ENCODE measurements at places on chromosomes 5 and 9.
A peak's percentile ranks its signal among the peaks of the same experiment; 100 is the strongest.

GRCh38 chr9:130949188-130950038, 10.4 kb upstream of the FIBCD1 start:
- no peak for DNase-seq

- no peak for DNase-seq
Measured at GRCh38 chr5:107363768-107364167, 307.0 kb downstream of the EFNA5 start.

GRCh38 chr9:20225826-20226225, 396.5 kb downstream of the MLLT3 start:
- no peak for DNase-seq

DNA sequence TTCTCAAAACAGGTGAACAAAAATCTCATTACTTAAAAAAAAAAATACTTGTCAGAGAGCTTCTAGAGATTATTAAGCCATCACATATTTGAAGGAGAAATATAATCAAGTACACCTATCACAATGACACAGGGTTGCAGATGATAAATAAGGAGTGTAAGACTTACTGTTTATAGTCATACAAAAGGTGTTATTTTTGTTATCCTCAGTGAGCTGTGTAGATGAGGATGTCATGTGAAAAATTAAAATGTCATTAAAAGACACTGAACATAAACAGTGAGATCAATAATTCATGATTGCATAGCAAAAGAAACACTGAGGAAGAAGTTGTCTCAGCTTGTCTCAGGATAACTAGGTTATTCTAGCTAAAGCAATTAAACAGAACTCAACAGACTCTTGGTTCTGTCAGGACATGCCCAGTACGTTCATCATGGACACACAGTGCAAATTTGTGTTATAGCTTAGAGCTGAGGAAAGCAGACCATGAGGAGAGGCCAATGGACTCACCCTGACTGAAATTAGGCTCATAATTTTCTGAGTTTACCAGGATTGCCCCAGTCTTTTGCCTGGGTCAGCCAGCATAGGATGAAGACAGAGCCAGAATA, 1162.6 kb upstream of the C9orf72 start:
- no peak for DNase-seq

DNA sequence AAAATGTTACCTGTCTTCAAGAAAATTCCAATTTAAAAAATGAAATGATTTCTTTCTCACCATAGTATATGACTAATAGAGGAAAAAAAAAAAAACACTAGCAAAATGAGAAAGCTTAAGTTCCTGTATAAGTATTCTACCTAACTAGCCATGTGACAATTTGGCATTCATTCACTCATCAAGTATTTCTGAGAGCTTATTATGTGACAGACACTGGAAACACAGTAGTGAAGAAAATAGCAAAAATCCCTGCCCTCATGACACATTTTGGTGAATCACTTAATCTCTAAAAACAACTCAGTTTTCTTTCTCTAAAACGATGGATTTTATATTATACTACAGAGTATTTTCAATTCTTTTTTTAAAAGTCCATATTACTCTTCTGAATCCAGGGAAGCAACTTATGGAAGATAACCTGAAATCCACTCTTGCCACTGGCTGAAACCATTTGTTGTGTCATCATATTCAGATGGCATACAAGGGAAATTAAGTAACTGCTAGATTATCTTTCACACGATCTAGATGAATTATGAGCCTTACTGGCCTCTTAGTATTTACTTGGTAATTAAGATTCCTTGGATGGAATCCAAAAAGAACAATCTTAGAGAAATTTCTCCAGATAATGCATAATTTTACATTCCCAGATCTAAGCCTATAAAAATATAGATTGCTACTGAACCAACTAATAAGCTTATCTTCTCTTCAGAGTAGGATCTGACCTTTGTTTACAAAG, 5.5 kb downstream of the PTBP3 start:
- no peak for DNase-seq

DNA sequence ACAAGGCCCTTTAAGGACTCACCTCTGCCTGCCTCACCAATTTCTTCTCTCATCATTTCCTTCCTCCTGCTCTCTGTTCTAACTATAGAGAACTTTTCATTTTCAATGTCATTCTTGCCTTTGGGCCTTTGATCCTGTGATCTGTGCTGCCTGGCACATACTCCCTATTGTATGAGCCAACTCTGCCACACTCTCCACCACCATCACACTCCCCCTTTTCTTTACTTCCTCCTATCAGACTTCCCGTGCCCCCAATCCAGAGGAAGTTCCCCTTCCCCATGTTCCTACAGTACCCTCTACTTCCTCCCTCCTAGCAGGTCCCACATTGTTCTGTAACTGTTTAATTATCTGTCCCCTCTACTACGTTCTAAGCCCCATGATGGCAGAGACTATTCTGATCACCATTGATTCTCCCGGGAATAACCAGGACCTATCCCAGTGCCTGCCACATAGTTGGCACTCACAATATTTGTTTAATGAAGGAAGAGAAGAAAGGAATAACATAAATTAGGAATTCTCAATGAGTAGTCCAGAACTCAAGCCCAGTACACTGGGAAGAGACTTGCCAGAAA, 27.5 kb downstream of the ADAM19 start:
- DNase-seq: no peak

DNA sequence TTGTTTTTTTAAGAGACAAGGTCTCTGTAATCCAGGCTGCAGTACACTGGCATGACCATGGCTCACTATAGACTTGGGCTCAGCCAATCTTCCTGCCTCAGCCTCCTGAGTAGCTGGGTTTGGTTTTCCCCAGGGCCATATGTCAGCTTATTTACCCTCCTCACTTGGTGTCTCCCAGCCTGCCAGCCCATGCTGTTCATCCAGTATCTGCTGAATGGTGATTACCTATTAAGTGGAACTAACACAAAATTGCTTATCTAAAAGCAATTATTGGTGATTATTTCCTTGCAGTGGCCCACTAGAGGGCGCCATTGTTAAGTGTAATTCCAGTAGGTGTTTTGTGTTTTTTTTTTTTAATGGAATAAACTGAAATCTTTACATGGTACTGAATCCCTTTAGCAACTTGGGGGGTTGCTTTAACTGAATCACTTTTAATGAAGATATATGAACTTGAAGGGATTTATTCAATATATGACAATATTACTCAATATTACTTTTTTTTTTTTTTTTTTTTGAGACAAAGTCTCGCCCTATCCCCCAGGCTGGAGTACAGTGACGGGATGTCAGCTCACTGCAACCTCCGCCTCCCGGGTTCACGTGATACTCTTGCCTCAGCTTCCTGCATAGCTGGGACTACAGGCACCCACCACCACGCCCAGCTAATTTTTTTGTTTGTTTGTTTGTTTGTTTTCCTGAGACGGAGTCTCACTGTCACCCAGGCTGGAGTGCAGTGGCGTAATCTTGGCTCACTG, 13.8 kb downstream of the EXOSC2 start:
- DNase-seq: peak; percentile 48

GRCh38 chr5:150598821-150599273, 41.6 kb upstream of the SYNPO start:
- no peak for DNase-seq

DNA sequence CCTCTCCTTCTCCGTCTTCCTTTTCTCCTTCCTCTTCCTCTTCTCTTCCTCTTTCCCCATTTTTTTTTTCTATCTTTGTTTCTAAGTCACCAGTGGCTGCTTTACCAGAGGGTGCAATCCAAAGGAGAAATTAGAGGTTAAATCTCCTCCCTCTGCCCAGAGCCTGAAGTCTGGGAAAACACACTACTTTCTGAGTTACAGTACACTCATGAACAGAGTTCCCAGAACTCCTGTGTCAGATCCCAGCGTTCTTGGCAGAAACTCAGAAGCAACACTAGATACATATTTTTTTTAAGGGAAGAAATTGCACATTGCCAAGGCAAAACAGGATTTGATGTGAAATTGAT, 189.0 kb downstream of the SNCAIP start:
- DNase-seq: no peak

DNA sequence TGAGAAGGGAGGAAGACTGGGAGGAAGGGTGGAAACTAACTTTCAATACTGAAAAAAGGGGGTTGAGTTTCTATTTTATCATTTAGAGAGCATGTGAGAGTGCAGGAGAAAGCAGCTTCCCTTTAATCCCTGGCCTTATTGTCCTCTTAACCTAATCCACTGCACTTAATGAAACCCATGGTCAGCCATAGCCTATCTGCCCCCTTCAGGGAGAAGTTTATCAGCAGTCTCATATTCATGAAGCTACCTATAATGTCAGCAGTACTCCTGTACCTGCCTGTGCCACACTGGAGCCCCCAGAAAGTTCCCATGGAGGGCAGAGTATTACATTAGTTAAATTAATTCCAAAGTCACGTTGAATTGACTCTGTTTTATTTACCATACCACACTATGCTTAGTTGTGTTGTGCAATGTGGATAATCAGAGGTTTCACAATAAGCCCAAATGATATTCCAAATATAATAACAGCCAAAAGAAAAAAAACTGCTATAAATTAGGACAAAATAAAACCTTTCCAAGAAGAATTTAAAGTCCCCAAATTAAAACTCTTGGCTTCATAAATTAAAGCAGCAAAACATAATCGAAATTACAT, 62.9 kb downstream of the MUSK start:
- DNase-seq: no peak

DNA sequence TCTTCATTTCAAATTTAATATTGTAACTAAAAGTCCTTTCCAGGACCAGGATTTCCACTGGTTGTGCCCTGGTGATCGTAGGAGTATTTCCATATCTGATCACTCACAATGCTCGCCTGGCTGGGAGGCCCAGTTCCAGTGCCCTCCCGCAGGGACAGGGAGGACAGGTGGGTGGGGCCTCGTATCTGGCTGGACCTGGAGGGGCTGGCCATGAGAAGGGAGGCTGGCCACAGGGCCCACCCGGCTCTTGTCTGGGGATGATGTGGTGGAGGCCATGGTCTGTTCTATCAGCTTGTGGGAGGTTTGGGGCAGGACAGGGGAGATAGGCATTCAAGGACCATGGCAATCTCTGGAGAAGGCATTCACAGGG, 286.4 kb downstream of the GADD45G start:
- DNase-seq: no peak

DNA sequence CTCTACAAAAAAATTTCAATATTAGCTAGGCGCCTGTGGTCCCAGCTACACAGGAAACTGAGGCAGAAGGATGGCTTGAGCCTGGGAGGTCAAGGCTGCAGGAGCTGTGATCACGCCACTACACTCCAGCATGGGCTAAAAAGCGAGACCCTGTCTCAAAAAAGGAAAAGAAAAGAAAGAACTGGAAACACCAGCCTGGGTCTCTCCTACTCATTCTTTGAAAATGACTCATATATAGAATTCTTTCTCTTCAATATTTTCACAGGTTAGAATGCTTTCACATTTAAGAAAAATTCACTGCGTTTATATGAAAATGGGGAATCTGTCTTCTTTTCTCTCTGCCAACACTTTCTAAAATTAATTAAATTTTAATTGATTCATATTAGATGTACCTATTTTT, 115.6 kb downstream of the TRPM6 start:
- no peak for DNase-seq

GRCh38 chr9:106970219-106970975, 107.4 kb downstream of the ZNF462 start:
- DNase-seq: no peak

DNA sequence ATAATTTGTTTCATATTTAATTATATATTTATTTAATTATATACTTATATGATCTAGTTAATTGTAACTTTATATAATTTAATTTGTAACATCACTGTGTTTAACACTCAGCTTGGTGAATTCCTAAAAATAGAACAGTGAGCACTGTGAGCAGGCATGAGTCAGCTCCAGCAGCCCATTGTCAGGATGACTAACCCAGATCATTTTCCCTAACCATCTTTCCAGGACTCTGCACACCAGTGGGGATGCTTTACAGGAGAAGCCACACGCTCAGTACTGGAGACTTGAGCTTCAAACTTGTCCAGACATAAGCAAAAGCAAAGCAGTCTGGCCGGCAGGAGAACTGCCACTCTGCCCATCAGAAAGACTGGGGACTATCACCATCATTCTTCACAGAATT, 446.2 kb upstream of the TRPC7 start:
- no peak for DNase-seq

GRCh38 chr5:114858665-114859437, 310.9 kb downstream of the TRIM36 start:
- no peak for DNase-seq

- DNase-seq: peak; percentile 11
Measured at GRCh38 chr5:72268753-72269410, 51.2 kb downstream of the MRPS27 start.

- DNase-seq: no peak
Measured at GRCh38 chr9:105311306-105311705, 66.9 kb downstream of the SLC44A1 start.

GRCh38 chr5:168110384-168110783, 181.1 kb upstream of the WWC1 start:
- no peak for DNase-seq

DNA sequence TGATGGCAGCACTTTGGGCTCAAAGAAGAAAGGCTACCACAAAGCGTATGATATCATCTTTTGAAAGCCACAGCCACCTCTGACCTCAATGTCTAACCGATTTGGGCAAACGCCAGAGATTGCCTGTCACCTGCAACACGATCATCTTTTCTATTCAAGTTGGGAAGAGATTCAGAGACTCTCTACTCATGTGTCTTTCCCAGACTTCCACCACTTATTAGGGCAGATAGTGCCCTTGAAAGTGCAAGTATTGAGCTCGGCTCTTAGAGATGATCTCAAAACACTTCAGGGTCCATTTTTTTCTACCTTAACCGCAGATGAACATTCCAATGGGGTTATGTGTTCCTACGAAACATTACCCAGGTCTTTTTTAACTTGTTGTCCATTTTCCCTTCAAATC, 213.7 kb downstream of the DRD1 start:
- no peak for DNase-seq

DNA sequence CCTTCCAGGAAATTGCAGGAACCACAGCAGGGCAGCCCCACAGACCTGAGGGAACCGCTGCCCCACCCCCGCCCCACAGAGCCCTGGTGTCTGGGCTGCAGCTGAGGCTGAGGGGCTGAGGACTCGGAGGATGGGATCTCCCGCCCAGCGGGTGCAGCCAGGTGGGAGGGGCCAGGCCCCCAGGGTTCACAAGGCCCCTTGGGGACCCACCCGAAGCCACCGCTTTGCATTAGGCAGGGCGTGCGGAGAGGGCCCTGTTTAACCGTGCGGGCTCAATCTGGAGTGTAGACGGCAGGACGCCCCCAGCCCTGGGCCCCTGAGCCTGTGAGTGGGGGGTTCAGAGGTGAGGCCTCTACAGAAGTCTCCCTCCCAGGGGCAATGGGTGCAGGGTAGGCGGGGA, 10.8 kb downstream of the NOTCH1 start:
- DNase-seq: no peak
